ENCODE measurements at places on chromosomes 1 and 21.

- DNase-seq = peak; percentile 14
Observed at GRCh38 chr1:173302890-173303829, 96.0 kb upstream of the TNFSF4 start.

GRCh38 chr1:156813750-156814570 is 2.7 kb downstream of the SH2D2A start:
- no peak for DNase-seq

DNA sequence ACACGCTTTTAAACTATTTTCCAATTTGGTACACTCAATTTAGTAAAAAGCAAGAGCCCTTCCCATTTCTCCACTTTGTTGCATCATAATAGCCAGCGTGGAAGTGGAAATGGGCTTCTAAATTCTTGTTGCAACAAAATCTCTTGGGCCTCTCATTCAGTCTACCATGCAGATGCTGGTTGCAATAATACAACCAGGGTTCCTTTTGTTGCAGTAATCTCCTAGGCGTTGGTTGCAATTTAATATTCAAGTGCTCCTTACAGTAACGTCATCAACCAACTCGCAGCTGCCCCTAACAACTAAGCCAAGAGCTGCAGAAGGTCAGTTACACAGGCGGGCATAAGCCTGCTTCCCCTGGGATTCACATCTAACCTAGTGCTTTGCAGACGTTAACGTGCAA is 2.7 kb upstream of the HDGF start:
- DNase-seq = no peak

DNA sequence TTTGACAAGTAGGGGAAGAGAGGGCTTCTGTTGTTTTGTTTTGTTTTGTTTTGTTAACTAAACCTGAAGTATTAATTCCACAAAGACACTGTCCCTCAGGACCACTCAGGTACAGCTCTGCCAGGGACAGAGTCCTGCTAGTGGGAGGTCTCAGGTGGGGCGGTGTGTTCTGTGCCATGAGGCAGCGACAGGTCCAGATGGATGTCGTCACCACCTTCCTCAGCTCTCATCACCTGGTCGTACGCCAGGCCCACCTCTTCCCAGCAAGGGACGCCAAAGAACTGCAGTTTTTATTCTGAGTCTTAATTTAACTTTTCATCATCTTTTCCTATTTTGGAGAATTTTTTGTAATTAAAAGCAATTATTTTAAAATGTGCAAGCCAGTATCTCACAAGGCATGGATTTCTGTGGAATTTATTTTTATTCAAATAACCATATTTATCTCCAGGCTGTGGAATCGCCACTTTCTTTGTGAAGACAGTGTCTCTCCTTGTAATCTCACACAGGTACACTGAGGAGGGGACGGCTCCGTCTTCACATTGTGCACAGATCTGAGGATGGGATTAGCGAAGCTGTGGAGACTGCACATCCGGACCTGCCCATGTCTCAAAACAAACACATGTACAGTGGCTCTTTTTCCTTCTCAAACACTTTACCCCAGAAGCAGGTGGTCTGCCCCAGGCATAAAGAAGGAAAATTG is 62.5 kb downstream of the POFUT2 start:
- no peak for DNase-seq

DNA sequence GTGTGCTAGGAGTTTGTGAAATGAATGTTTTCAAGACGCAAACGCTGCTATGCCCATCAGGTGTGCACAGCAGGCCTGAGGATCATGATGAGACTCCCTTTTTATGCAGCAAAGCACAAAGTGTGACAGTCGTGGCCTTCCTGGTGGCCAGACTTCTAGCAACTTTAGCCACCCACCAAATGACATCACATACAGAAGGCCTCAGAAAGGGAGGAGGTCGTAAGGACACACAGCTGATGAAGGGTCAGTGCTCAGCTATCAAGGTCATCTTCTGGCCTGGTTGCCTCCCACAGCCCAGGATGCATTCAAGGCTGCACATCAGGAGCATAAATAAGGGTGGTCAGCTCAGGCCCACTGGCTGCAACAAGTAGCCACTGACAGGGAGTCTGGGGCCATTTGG is 36.6 kb downstream of the BMP8A start:
- no peak for DNase-seq

DNA sequence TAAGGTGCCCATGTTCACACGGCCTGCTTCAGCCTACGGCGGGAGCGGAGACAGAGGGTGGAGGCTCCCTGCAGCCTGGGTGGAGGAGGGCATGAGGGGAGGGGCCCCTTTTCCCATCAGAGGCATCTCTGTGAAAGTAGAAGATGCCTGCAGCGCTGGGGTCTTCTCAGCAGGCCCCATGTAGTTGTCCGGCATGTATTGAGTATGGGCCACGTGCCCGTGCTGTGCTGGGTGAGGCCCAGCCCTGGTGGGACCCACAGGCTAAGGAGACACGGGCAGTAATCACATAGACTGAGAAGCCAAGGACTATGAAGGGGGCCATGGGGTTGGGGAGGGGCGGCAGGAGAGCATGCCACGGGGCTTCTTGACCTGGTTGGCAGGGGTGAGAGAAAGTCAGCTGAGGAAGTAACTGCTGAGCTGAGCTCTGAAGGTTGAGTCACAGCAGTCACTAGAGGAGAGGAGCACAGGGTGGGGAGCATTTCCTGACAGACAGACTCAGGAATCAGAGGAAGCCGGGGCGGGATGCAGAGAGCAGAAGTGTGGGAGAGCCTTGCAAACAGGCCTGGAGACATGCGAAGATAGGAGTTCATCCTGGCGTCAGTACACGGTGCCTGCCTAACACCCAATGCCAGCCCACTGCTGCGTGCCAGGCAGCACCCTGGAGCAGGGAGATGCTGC is 21.6 kb downstream of the PSEN2 start:
- no peak for DNase-seq

DNA sequence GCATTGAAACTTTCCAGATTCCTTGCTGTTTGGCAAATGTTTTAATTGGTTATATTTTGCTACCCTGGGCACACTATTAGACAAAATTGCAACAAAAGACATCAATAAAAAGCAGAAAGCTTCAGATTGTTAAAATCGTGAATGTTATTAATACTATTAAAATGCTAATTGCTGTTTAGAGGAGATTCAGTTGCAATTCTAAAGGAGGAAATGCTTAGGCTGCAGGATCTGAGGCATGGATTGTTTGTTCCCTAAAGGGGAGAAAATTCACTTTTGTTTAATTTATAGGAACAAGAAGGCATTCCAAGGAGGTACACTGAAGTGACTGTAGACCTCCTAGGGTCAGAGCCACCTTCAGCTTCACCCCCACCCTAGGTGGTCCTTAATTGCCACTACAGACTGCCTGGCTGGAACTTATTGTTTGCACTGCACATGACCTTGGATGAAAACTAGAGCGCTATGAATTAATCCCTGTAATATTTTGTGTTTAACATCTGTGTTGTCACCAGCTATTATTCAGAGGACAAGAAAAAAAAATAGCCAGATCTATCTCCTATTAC is 1266.9 kb upstream of the ADGRL2 start:
- no peak for DNase-seq

DNA sequence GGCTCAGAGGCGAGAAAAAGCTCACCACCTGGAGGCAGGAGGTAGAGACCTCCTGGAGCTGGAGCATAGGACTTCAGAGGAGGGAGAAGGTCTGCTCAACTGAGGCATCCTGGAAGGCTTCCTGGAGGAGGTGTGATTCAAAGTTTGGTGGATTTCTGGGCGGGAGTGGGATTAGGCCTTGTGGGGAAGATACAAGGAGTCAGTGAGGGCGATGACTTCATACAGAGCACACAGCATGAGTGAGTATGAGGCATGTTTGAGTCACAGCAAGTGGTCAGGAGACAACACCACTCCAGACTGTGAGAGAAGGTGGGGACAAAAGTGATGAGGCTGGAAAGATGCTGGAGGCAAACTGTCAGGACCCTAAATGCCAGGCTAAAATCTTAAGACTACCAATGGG is 77.6 kb downstream of the MATN1 start:
- DNase-seq = no peak

GRCh38 chr1:70290218-70290617 is 64.3 kb downstream of the ANKRD13C start:
- DNase-seq = no peak

GRCh38 chr1:85149805-85150204 is 51.0 kb downstream of the SYDE2 start:
- DNase-seq = no peak

GRCh38 chr1:206969090-206969489 is 1.2 kb downstream of the FCAMR start:
- DNase-seq = no peak

DNA sequence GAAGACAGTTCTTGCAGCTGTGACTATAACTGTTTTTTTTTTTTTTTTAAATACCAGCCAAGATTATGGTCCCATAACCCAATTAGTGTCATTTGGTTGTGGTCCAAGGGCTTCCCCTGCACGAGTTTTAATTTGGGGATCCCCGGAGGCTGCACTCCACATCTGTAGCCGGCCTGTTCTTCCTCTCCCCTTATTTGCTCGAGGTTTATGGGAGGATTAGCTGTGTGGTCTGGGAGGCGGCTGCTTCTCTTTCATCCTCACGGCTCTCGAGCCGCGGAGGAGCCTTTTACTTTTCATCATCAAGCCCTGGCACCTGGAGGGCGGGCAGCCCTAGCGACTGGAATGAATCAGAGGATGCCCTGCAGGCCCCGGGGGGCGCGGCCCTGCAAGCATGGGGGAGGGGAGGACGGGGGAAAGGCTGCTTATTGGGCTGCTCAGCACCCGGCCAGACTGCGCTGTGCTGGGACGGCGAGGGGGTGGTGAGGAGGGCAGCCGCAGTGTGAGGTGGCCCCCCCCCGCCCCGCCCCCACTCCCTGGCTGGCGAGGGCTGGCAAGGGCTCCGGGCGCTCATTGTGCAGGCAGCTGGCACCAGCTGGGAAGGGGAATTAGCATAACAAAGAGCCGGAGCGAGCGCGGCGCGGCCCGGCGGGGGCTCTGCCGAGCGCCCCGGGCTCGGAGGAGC is 18.5 kb downstream of the SERTAD4 start:
- no peak for DNase-seq

DNA sequence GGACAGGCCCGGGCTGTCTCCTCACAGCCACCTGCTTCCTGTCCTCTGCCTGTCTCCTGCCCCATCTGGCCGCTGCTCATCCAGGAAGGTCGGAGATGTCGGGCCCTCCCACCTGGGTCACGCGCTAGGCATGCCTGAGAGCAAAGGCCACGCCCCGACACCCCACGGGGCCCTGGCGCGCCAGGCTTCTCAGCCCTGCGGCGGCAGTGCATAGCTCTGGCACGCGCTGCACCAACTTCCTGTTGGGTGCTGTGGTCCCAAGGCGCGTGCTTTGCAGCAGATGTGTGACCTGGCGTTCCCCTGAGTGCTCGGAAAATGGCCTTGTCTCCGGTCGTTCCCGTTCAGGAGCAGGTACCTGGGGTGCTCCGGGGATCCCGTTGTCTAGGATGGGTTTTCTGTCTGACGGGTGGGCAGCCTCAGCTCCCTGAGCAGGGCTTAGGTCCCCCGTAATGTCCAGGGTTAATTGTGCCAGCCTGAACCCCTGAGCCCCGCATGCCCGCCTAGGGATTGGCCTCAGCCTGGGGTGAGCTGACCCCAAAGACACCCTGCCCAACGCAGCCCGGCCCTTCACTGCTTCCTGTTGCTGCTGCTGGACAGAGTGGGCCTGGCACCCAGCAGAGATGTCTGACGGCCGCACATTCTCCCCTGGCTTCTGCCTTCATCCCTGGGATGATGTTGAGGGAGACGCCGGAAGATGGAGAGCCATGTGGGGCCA is 19.4 kb upstream of the KCNAB2 start:
- peak; percentile 98 for DNase-seq

DNA sequence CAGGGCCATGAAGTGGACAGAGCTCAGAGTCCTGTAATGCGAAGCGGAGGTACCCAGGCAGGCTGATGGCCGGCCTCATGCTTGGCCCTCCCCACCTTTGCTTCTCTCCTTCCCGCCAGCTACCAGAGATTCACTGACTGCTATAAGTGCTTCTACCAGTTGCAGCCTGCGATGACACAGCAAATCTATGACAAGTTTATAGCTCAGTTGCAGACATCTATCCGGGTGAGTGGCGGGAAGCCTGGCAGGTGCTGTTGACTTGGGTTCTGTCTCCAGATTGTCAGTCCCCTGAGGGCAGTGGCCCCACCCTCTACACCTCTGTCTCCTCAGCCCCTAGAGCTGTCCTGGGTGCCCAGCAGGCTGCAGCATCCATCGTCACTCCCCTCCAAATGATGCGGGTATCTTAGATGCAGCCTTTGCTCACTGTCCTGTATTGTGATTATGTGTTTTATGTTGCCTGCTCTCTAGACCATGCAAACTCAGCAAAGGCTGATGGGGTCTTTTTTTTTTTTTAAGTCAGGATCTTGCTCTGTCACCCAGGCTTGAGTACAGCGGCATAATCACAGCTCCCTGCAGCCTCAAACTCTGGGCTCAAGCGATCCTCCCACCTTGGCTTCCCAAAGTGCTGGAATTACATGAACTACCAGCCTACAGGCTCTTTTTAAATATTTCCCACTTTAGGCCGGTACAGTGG is 9.6 kb upstream of the BGLAP start:
- DNase-seq = no peak

DNA sequence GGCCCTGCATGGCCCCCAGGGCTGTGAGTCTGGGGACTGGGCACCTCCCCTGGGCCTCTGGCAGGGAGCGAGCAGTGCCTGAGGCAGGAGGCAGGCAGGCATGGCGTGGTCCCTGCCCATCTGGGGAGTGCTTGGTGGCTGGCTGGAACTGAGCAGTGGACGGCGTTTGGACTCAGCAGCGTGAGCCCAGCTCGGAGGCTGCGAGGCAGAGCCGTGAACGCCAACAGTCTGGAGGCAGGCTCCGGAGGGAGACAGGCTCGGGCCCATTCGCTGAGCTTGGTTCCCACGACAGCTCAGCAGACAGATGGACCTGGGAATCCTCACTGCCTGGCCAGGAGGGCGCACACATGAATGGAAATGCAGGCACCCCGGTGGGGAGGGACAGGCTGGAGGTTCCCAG is 160.7 kb upstream of the POU3F1 start:
- no peak for DNase-seq

DNA sequence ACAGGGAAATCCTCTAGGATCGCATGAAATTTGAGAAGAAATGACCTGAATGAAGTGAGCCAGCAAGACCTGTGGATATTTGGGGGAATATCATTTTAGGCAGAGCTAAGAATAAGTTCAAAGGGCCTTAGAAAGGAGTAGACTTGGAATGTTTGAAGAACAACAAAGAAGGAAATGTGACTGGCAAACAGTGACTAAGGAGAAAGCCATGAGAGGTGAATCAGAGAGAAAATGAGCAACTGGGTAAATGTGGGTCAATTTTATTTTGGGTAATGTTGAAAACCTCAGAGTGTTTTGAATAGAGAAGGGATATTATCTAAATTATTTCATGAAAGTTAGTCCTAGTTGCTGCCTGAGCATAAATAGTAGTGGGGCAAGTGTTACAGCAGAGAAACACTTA is 672.8 kb downstream of the LMO4 start:
- no peak for DNase-seq

- DNase-seq = no peak
Observed at GRCh38 chr21:37060296-37060695, 12.6 kb downstream of the PIGP start.

DNA sequence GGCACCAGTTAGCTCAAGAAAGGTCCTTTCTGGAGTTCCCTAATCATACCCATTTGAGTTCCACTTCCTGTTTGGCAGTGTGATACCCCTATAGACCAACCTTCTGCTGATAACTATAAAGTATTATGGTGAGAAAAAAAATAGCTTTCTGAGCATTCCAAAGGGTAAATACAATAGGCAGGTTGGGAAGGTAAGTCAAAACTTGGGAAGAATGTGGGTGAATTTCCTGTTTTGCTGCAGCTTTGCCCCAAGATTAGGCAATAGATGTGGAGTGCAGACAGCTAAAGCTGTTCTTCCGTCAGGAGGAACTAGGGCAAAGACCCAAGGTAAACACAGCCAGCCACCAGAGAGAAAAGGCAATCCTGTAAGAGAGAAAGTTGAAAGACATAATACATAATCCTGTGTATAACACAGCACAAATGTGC is 49.9 kb upstream of the GUCA2A start:
- no peak for DNase-seq

All from CMK (cell line).